Colonic mucosa (tissue), 4 donors: ENCODE measurements at places on chromosomes 3 and 15. TPM values are rescaled to one million over a fixed set of nuclear protein-coding genes. Genes with fewer than 3 reads are reported as not detected.

- no peak overlapping the region for H3K4me3 ChIP-seq
- H3K27me3 ChIP-seq, result no peaks in the 10 kb centered on the region
- no peak overlapping the region for H3K27ac ChIP-seq
- no peak for DNase-seq
- H3K36me3 ChIP-seq, result no peaks in the 10 kb centered on the region
These were observed 48.5 kb upstream of the SH3GL3 start for GRCh38 chr15:83398626-83399025.

GRCh38 chr3:56939834-56940233 is 120.6 kb upstream of the SPATA12 start:
- no peak for DNase-seq
- no peaks in the 10 kb centered on the region for H3K27me3 ChIP-seq
- H3K4me1 ChIP-seq, result no peaks in the 10 kb centered on the region
- H3K27ac ChIP-seq, result no peak overlapping the region
- H3K4me3 ChIP-seq, result no peak overlapping the region

DNA sequence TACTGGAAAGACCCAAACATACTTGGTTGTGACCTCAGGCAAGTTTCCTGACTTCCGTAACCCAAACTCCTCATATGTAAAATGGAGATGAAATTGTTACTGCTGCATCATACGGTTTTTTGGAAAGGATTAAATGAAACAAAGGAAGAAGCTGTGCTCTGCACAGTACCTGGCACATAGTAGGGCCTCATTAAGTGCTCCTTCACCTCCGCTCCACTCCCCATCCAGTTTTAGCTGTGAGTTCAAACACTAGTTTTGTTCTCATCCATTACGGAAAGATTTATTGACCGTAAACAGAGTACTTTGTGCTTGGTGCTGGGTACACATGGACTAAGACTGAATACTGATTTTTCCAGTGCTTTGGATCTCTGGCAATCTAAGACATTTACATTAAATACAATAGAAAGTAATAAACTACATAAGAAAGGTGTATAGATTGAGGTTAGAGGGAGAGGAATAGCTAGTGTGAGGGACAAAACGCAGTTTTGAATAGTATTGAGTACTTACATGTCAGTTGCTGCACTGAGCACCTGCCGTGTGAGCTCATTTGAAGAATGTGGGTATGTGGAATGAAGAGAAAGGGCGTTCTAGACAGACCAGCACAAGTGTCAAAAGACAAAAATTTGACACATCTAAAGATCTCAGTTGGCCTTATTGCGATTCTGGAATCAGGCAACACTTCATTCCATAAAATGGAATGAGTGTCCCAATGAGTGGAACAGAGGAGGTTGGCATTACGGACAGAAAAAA is 594 bp upstream of the ICE2 start:
- peak; percentile 25 for DNase-seq
- H3K27ac ChIP-seq, result peak overlapping the region; percentile 94
- no peaks in the 10 kb centered on the region for H3K36me3 ChIP-seq
- no peaks in the 10 kb centered on the region for H3K4me1 ChIP-seq
- peak overlapping the region; percentile 71 for H3K4me3 ChIP-seq
- no peaks in the 10 kb centered on the region for H3K27me3 ChIP-seq

DNA sequence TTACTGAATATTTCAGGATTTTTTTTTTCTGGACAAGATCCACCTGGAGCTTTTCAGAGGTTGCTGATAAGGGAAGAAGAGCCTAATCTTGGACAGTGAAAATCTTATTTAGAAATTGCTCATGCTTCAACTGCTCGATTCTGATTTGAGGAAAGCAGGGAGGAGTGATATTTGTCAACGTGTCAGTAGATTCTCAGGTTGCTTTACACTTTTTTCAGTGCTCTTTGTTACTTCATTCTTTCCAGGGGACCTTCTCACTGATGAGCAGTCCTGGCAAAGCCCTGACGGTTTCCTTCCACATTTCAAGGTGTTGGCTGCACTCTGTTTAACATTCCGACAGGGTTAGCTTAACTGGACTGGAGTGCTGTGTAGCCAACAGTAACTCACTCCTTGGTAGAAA is 24.1 kb upstream of the RARB start:
- H3K4me1 ChIP-seq, result no peaks in the 10 kb centered on the region
- no peak overlapping the region for H3K27ac ChIP-seq
- H3K36me3 ChIP-seq, result no peaks in the 10 kb centered on the region
- no peaks in the 10 kb centered on the region for H3K27me3 ChIP-seq
- DNase-seq, result no peak

DNA sequence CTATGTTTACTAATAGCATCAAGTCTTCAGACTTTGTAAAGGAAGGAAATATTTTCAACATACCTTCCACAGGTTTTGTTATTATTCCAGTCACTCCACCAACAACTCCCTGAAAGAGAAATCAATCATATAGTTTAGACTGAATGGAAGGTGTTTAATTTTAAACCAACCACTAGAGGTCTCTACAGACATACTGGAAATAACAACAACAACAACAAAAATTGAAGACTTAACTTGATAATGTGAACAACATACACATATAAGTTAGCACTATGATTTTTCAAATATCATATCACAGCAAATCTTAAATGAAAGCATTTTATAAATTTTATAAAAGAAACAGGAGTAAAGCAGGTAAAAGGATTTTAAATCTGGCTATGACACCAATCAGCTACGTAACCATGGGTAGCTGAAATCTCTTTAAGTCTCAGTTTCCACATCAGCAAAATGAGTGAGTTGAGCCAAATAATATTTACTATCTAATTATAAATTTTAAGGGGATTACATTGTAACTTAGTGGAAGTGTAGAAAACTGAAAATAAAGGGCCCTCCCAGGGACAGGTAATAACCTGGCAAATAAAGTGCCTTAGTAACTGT is 188.2 kb downstream of the VPS13C start:
- no peak overlapping the region for H3K27ac ChIP-seq
- H3K4me1 ChIP-seq, result no peaks in the 10 kb centered on the region
- DNase-seq, result no peak
- H3K4me3 ChIP-seq, result no peak overlapping the region
- no peaks in the 10 kb centered on the region for H3K27me3 ChIP-seq

- H3K27me3 ChIP-seq, result no peaks in the 10 kb centered on the region
- DNase-seq, result no peak
- H3K36me3 ChIP-seq, result no peaks in the 10 kb centered on the region
- no peak overlapping the region for H3K27ac ChIP-seq
- H3K4me3 ChIP-seq, result no peak overlapping the region
These were observed 54.9 kb downstream of the CNTN4 start for GRCh38 chr3:2153547-2153946.

DNA sequence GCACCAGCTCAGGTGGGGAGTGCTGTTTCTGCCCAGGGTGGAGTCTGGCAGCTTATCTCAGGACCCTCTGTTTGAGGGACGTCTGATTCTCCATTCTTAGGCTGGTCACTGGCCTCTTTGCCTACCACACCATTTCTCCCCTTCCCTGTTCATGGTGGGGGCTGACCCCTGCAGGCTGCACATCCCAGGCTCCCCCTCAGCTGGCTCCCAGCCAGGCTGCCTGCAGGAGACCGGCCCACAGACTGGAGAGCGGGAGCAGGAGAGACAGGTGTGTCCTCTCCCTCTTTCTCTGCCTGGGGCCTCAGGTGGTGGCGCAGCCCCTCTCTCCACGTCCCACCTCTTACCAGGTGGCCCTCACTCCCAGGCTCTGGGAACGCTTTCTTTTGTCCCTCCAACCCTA is 60.8 kb downstream of the RAB11A start:
- no peak overlapping the region for H3K4me3 ChIP-seq
- DNase-seq, result no peak
- H3K27me3 ChIP-seq, result no peaks in the 10 kb centered on the region
- no peak overlapping the region for H3K27ac ChIP-seq

- H3K4me1 ChIP-seq, result no peaks in the 10 kb centered on the region
- no peak overlapping the region for H3K4me3 ChIP-seq
- H3K27ac ChIP-seq, result no peak overlapping the region
- no peaks in the 10 kb centered on the region for H3K27me3 ChIP-seq
- H3K36me3 ChIP-seq, result no peaks in the 10 kb centered on the region
These were observed 107.4 kb upstream of the IL12A start for GRCh38 chr3:159881208-159881607.

DNA sequence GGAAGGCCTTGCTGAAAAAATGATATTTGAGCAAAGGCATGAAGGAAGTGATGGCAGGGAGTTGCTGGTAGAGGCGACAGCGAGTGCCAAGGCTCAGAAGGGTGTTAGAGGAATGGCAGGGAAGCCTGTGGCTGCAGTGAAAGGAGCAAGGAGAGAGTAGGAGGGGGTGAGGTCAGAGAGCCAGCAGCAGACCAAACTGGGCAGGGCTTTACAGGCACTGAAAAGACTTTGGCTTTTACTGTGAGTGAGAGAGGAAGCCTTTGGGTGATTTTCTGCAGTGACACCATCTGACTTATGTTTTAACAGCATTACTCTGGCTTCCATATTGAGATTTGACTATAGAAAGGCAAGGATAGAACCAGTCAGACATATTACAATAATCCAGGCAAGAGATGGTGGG is 11.4 kb downstream of the TICRR start:
- H3K36me3 ChIP-seq, result no peaks in the 10 kb centered on the region
- H3K4me3 ChIP-seq, result no peak overlapping the region
- no peaks in the 10 kb centered on the region for H3K27me3 ChIP-seq
- no peaks in the 10 kb centered on the region for H3K4me1 ChIP-seq
- DNase-seq, result no peak

DNA sequence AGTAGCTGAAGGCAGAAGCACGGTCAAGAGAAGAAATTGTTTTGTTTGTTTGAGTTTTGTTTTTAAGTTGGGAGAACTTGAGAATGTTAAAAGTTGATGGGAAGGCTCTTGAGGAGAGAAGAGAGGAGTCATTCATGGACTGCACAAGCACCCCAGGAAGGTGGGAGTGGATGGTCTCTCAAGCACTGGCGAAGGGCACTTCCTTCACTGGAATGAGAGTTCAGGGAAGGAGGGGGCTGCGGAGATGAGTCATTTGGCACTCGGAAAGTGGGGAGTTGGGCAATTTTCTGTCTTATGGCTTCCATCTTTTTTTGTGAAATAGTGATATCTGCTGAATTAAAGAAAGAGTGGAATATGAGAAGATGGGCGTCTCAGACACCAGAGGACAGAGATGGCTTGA is 66.0 kb downstream of the ATP13A4 start:
- no peak overlapping the region for H3K27ac ChIP-seq
- no peak overlapping the region for H3K4me3 ChIP-seq
- H3K36me3 ChIP-seq, result no peaks in the 10 kb centered on the region
- DNase-seq, result no peak

DNA sequence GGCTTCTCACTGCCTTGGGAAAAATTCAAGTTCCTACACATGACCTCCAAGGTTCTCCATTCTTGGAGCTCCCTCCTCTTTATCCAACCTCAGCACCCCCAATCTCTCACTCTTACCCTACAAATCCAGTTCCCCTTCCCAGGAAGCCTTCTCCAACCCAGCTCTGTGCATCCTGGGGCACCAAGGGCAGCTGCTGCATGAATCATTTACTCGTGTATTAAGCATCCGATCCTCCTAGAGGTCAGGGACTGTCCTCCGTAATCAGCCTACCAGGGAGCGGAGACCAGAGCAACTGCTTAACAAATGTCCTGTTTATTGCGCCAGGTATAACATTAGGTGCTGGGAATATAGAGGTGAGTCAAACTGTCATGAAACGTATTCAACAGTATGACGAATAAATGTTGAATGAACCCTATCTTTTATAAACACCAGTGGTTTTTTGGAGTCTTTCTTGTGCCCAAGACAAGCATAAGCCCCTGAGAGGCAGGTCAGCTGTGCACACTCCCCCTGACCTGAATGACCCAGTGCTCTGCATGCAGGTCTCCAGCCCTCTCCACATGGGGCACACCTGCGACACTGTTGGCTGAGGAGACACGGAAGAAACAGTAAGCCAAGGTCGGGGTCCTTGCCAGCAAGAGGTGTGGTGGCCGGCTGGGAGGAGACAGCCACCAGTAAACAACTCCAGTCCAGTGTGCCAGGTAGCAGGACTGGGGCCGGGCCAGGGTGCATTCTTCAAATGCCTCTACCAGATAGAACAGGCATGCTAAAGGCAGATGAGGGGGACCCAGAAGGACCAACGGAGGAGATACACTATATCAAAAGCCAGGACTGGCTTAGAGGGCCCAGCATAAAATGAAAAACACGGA is 27.6 kb downstream of the ANP32A start:
- H3K36me3 ChIP-seq, result no peaks in the 10 kb centered on the region
- no peaks in the 10 kb centered on the region for H3K27me3 ChIP-seq
- no peak overlapping the region for H3K4me3 ChIP-seq
- DNase-seq, result peak; percentile 86

DNA sequence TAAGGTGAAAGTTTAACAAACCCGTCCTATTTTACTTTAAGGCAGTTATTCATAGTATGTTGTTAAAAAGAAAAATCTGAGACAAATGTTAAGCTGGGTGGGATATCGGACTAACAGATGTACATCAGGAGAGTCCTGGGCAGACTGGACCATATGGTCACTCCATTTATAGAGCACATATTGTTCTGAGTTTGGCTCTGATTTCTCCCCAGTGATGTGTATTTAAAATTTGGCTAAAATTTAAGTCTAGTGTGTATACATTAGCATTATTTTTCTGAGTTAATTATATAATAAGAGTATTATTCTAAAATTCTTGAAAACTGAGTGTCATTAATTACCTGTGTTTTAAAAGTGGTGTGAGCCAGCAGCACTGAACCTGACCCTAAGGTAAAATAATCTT is 6.1 kb downstream of the GMPS start:
- no peak for DNase-seq
- no peaks in the 10 kb centered on the region for H3K27me3 ChIP-seq
- H3K27ac ChIP-seq, result no peak overlapping the region
- no peak overlapping the region for H3K4me3 ChIP-seq
- H3K4me1 ChIP-seq, result no peaks in the 10 kb centered on the region

DNA sequence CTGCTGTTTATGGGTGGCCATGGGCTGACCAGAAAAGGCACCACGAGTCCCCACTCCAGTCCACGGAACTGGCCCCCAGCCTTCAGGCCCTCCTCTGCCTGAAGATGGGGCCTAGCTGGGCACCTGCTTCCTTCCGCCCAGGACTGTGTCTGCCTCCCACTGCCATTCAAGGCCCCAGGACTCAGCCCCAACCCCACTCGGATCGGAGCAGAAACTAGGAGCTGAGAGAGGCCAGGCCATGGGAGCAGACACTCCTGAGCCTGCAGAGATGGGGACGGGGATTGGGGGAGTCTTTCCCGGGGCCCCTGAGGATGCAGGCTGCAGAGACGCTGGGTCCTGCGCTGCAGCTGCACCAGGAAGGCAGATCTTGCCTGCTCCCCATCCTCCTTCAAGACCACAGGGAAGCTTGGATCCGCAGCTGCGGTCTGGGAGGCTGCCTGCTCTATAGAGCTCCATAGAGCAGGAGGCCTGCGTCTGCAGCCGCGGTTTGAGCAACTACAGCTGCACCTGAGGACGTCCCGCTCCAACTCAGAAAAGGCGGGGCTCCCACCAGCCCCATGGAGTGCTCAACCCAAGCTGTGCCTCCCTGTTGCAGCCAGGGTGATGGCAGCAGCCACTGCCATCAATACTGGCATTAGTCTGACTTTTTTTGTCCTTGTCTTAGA is 383.9 kb upstream of the TMCO5A start:
- DNase-seq, result no peak
- H3K36me3 ChIP-seq, result no peaks in the 10 kb centered on the region
- H3K27me3 ChIP-seq, result no peaks in the 10 kb centered on the region
- no peaks in the 10 kb centered on the region for H3K4me1 ChIP-seq

Gene USP50
- total RNA-seq, result not detected

Gene FETUB
- total RNA-seq, result 0.27 TPM

Gene AADACL2
- total RNA-seq, result not detected

Gene GOLGA6D
- total RNA-seq, result not detected
